ENCODE measurements at places on chromosomes 13 and 19.

GRCh38 chr13:77219401-77219800 lies 107.5 kb downstream of the MYCBP2 start:
- no peak for DNase-seq

DNA sequence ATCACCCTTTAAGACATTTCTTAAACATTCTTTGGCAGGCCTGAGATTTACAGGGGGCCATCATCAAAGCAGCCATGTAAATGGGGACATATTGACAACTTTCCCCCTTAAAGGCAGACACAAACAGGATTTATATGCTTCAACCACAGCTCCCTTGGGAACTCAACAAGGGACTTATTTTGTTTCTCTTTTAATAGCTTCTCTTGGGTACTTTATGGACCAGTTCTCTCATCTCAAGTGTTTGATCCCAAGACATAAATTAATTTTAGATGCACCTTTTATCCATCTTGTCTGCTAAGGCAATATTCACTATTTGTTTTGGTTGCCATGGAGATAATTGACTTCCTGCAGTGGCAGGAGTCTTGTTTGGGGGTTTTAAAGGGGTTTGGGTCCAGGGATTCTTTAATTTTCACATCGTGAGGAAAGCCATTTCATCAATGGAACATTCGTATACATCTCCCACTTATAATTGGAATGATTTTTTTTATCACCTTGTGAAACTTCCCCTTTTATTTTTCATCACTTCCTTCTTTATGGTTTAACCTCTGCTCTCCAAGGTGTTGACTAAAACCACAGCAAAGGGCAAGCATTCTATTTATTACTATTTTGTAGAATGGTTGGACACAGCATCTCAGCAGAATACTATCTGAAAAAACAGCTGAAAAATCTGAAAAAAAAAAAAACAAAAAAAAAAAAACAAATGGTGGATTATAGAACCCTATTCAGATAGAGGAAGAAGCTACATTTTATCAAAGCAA lies 726.0 kb downstream of the DIAPH3 start:
- DNase-seq = no peak

- no peak for DNase-seq
Measured at GRCh38 chr19:38385804-38386257, 2.0 kb downstream of the GGN start.

DNA sequence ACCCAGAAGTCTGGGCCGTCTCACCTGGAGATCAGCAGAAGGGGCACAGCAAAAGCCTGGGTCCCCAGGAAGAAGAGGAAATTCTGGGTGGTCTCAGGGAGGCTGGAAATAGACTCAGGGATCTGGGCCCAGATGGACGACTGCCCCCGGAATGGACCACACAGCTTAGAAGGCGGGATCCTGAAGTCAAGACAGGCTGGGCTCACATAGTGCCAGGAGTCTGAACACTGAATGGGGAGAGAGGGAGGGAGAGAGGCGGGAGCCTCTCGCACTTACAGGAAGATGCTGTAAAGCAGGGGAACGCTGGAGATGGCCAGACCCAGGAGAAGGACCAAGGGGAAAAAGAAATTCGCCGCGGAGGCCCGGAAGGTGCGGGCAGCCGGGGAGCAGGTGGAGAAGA lies 1.3 kb upstream of the LENG1 start:
- DNase-seq = no peak

DNA sequence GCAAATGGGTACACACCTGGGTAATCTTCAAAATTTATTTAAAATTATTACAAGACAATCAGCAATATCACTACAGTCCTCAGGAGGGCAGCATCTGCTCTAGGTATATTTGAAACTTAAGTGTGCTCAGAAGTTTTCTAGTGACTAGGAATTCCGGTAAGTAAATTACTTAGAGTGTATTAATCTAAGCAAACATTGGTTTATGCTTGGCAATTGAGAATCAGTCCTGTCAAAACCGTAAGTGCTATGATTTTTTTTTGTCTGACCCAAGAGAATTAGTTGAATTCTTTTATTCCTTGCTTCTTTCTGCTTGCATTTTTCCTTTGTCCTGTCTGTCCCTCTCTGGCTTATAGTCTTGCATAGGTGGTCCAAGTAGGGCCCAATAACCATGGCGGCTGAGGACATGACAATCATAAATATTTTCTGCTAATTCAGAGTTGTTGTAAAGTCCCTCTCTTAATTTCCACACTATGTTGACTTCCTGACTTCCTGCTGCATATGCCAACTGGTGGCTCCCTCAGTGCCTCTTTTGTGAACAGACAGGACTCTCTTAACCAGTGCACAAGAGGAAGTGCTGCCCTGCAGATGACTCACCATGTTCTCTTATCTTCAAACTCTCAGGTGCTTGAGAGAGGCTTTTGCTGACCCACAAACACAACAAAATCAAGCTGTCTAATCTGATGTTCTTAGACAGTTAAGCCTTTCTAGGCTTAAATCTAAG lies 82.2 kb downstream of the SLAIN1 start:
- no peak for DNase-seq

GRCh38 chr13:109154146-109154545 lies 524.7 kb downstream of the MYO16 start:
- no peak for DNase-seq

DNA sequence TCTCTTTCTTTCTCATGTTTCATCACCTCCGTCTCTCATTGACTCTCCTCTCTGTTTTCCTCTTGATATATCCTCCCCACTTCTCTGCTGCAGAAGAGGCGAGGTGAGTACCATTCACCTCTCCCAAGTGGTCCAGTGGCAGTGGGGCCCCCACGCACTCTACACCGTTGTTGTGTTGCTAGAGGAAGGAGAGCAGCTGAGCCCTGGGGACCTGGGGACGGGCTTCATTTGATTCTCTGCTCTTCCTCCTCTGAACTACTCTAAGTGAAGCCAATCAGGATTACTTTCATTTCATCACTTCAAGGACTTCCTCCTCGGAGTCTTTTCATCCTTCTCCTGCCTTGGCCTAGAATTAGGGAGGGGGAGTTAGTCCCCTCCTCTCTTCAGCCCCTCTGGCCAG lies 64.6 kb downstream of the CCNE1 start:
- no peak for DNase-seq

DNA sequence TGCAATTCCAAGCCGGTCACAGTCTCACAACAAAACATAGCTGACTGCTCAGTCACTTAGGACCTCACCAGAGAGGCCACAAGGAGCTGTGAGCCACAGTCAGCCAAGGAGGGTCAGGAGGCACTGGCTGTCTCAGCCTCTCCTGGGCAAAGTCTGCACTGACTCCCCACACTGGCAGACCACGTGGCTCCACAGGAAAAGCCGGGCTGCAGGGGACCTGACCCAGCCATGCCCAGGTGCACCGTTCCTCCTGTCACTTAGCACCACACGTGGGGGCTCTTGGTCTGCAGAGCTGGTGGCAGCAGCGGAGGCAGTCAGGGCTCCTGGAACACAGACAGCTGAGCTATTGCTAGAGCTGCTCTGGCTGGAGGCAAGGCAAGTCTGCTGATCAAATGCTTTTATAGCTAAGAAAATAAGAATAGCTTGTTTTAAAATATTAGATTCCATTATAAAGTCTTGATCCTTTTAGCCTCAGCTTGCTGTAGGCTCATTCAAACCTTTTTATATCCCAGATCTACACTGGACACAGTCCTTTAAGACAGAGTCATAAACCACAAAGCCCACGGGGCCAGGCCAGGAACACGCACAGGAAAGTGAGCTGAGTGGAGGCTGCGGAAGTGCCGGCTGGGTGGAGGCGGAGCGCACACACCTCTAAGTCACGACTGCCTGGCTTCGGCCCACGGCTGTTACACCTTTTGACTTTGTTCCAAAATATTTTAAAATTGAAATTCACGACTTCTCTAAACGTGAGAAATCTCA lies 744.1 kb downstream of the UQCRFS1 start:
- DNase-seq = no peak

GRCh38 chr19:53945998-53946397 lies 16.7 kb upstream of the CACNG8 start:
- no peak for DNase-seq

DNA sequence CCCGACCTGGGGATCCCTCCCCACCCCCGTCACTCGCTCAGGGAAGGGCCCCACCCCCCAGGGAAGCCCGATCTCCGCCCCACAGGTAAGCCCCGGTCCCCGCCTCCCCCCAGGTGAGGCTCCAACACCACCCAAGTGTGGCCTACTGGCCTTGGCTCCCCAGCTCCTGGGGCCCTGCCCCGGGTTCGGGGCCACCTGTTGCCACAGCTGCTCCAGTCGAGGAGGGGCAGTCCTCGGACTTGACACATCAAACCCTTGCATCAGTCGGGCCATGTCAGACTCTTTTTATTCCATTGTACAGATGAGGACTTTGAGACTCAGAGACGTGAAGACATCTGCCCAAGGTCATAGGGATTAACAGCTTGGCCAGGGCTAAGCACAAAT lies 512 bp downstream of the CC2D1A start:
- DNase-seq = peak; percentile 21

- no peak for DNase-seq
Measured at GRCh38 chr13:77016251-77016812, 10.6 kb downstream of the FBXL3 start.

DNA sequence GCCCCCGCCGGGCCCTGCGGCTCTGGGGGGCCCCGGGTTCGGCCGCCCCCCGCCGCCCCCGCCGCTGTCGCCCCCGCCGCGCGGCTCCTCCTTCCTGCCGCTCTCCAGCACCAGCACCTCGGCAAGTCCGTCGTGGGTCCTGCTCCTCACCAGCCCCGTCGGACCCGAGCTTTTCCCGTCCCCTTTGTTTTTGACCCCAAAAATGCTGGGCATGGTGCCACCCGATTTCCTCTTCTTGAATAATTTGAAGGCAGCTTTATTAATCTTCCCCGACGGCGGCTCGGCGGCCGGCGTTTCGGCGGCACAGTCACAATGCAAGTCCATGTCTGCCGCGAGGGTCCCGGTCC lies 945 bp downstream of the AMER2 start:
- no peak for DNase-seq

GRCh38 chr13:37417060-37417441 lies 181.5 kb downstream of the POSTN start:
- DNase-seq = no peak

- no peak for DNase-seq
Measured at GRCh38 chr13:66520511-66521355, 709.4 kb downstream of the PCDH9 start.

DNA sequence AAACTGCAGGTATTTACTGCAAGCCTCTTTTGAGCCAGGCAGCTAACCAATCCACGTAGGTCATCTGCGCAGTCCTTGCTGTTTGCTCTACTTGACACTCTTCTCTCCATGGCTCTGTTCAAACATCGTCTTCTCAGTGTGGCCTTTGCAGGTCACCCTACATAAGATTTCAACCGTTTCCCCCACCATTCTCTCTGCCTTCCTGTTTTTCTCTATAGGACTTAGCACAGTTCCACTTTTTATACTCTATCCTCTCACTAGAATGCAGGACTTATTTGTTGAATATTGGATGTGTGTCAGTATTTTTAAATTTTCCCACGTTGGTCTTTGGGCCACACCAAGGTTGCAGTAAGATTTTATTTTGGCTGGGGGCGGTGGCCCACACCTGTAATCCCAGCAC lies 1.7 kb upstream of the FBXW9 start:
- no peak for DNase-seq

DNA sequence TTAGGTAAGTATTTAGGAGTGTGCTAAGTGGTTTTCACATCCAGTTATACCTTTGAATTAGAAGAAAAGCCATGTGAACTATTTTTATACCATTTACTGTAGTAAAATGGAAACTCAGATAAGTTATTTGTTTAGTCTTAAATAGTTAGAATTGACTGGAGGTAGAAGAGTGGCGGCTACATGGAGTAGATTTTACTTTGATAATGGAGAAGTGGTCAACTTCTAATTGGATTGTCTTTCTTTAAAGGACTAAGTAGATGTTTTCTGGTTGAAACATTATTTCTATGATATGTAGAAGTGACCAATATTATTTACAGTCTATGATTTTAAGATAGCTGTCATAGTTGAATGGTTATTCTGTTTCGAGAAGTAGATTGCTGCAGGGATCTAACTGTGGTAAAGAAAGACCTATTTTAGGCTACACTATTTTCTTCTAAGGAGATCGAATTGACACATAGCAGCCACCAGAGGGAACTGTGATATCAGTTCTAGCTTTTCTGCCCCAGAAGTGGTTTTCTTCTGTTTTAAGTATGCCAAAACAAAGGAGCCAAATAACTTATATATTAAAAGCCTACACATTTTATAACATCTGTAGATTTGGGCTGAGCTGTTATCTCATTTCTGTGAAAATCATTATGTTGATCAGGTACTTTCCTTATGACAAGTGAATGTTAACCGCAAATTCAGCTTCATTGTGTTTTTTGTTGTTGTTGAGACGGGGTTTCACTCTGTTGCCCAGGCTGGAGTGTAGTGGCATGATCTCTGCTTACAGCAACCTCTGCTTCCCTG lies 26.1 kb downstream of the ZMYM2 start:
- DNase-seq = no peak

DNA sequence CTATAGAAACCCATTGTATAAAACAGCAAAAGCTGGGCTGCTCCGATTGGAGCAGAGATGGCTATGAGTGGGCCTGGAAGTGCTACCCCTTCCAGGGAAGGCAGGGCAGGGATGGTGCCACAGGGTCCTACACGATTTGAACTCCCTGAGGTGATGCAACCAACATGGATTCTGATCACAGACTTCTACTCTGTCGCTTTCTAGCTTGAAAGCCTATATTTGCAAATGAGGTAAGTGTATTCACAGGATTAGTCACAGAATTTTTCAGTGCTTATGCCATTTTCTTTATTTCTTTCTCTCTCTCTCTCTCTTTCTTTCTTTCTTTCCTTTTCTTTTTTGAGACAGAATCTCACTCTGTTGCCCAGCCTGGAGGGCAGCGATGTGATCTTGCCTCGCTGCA lies 179.0 kb downstream of the SPRY2 start:
- DNase-seq = no peak

GRCh38 chr19:7970716-7971448 lies 27.4 kb upstream of the TIMM44 start:
- no peak for DNase-seq

- DNase-seq = no peak
Measured at GRCh38 chr13:20967340-20967739, 64.8 kb upstream of the XPO4 start.

DNA sequence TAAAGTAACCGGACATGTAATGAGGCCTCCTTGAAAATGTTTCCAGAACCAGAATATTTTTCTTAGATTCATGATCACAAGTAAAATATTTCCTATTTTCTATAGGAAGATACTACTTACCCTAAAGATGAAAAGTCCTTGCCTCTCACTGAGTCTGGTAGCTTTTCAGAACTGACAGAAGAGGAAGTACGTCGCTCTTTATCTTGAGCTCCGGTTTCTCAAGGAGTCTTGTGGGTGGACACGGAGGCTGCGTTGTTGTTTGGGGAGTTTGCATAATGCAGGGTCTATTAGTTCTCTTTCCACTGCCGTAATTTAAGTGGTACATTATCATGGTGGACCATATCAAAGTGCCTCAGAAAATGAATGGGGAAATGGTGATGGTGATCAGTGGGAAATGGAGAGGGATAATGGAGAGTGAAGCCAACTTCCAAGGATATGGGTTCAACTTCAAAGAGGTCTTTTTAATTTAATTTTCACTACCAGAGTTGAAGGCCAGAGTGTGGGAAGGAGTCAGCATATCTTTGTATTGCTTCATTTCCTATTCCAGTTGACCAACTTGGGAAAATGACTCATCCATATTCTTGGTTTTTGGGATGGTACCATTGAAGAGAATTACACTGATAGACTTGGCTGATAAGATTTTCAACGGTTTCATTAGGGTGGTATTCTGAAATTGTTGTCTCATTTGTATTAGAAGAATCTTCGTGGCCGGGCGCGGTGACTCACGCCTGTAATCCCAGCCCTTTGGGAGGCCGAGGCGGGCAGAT lies 23.4 kb downstream of the MBD3L2B start:
- no peak for DNase-seq

Data from activated CD4-positive, alpha-beta T cell treated with anti-CD3 and anti-CD28 coated beads for 1 hour (primary cell).